ENCODE measurements at places on chromosomes 2 and 18. TPM values are rescaled to one million over a fixed set of nuclear protein-coding genes. Genes with fewer than 3 reads are reported as not detected.

Gene IL1RN
- total RNA-seq, result 0.37 TPM

Gene G6PC2
- total RNA-seq, result not detected

Gene RNF125
- 2.3 TPM for total RNA-seq

Gene ABCG8
- total RNA-seq, result not detected

Gene DLGAP1
- total RNA-seq, result 1.5 TPM

Gene LINC00305
- not detected for total RNA-seq

Gene CDK5R2
- not detected for total RNA-seq

Gene LYPD6
- total RNA-seq, result under 0.01 TPM

Gene CCBE1
- 32.3 TPM for total RNA-seq

Gene PRSS56
- not detected for total RNA-seq

Gene KCNK3
- total RNA-seq, result not detected

Gene SCTR
- not detected for total RNA-seq

Gene ESPNL
- 0.39 TPM for total RNA-seq

Gene EVX2
- not detected for total RNA-seq

Gene EVA1A
- total RNA-seq, result 18.2 TPM

Gene OTOS
- not detected for total RNA-seq

Gene TIGD1
- total RNA-seq, result 5.9 TPM

Gene CDH19
- total RNA-seq, result not detected

Gene INPP5D
- 0.39 TPM for total RNA-seq

Gene GFPT1
- total RNA-seq, result 36.4 TPM

Gene CPO
- under 0.01 TPM for total RNA-seq

Gene GREB1
- total RNA-seq, result 1.1 TPM

Gene DCC
- total RNA-seq, result not detected

Gene ZNF24
- total RNA-seq, result 15.4 TPM

Gene FAM228A
- total RNA-seq, result not detected

Gene MAPK4
- total RNA-seq, result not detected

Gene PPM1G
- 102 TPM for total RNA-seq

Gene ITSN2
- total RNA-seq, result 18.4 TPM

Gene FSHR
- not detected for total RNA-seq

Gene VIL1
- total RNA-seq, result under 0.01 TPM

Gene LDLRAD4
- total RNA-seq, result 0.73 TPM

Gene EFEMP1
- total RNA-seq, result 72.9 TPM

Gene SLC40A1
- 0.73 TPM for total RNA-seq

Gene ZNF396
- total RNA-seq, result 0.37 TPM

Gene HADHB
- total RNA-seq, result 128 TPM

Gene OTX1
- 0.20 TPM for total RNA-seq

Gene FHL2
- 58.8 TPM for total RNA-seq

Gene APLF
- 4.0 TPM for total RNA-seq

Gene PLEKHM3
- total RNA-seq, result 10.3 TPM

Gene TIA1
- total RNA-seq, result 58.4 TPM

Gene ALPP
- not detected for total RNA-seq

Gene RAB10
- 109 TPM for total RNA-seq

Gene SLC8A1
- 2.6 TPM for total RNA-seq

Gene TMEM178A
- total RNA-seq, result 0.39 TPM

Gene OSBPL6
- 4.1 TPM for total RNA-seq

Gene CFAP221
- total RNA-seq, result not detected

Gene CCNYL1
- total RNA-seq, result 5.9 TPM

Data from subcutaneous preadipocyte (primary cell).